ENCODE measurements at places on chromosomes 4 and X.

GRCh38 chrX:129115104-129115503, 408.2 kb downstream of the SMARCA1 start:
- peak; percentile 0 for DNase-seq

DNA sequence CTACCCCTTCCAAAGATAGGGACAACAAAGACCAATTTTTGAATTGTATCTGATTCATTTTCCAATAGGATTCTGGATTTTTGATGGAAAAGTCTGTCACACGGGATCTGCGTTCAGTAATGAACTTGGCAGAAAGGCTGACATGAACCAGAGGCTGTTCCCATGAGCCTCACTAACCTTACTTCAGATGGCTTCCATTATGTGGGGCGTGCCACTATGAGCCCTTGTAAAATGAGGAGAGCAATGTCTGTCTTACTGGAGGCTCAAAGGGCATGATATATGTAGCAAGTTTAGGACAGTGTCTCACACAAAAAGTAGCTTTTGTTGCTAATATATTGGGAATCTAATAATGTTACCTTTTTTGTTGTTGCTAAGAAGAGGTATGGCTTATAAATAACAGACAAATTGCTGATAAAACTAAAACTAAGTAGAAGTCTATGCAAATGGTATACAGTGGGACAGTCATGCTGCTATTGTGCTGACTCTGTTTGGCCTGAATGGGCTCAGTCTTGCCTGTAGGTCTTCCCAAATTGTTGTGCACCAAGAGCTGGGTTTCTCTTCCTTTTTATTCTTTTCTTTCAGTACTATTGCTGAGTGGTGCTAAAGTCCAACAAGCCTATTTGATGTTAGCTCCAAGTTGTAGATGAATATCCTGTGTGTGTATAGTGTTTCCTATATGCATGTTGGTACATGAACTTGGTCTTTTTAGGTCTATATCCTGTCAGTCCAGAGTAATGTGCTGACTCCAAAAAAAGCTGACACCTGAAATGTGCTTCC, 132.1 kb downstream of the SPRY1 start:
- no peak for DNase-seq

DNA sequence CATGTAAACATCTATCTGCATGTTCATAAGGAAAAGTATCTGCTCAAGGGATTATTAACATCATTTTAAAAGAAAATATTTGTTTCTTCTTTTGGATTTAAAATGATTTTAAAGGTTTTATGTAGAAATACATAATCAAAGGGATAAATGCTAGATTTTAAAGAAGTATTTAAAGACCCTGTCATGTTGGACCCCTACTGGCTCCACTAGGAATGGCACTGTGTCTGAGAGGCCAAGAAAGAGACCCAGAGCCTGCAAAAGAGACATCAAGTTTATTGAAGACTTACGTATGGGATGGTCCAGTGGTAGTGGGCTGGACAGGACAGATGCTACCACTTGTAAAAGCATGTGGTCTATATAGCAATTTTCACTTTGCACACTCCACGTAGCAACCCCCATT, 78.7 kb upstream of the PCDH18 start:
- peak; percentile 28 for DNase-seq

- DNase-seq, result no peak
These were observed 46.4 kb downstream of the ASMT start for GRCh38 chrX:1661048-1661921.

DNA sequence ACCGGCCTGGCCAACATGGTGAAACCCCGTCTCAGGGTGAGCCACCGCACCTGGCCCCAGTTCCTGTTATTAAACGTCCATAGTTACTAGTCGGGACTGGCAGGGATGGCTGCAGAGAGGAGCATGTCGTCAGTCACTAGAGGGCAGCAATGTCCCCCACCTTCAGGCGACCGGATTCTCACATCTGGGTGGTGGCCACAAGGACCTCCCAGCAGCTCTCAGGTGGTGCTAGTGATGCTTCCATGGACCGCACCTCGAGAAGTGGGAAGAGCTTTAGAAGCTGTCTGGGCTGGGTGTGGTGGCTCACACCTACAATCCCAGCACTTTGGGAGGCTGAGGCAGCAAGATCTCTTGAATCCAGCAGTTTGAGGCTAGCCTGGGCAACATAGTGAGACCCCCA, 13.3 kb upstream of the IL3RA start:
- DNase-seq, result no peak

GRCh38 chr4:73704314-73705055, 35.9 kb upstream of the CXCL8 start:
- DNase-seq, result peak; percentile 100

GRCh38 chrX:8043121-8043520, 115.9 kb upstream of the PNPLA4 start:
- no peak for DNase-seq

DNA sequence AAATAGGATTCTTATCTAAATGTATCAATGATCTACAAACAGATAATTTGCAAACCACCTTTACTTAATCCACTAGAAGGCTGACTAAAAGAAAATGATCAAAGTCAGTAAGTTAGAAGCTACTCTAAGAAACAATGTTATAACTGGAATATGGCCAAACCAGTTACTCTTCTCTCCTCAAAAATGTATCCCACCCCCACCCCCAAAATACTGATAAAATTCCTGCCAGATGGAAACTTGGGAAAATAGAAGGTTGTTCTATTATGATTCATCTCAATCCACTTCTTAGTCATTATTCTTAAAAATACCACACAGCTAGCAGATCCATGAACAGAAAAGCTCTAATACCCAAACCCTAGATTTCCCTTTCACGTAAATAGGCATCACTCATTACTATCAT, 206.4 kb downstream of the KLHL13 start:
- DNase-seq, result peak; percentile 67

DNA sequence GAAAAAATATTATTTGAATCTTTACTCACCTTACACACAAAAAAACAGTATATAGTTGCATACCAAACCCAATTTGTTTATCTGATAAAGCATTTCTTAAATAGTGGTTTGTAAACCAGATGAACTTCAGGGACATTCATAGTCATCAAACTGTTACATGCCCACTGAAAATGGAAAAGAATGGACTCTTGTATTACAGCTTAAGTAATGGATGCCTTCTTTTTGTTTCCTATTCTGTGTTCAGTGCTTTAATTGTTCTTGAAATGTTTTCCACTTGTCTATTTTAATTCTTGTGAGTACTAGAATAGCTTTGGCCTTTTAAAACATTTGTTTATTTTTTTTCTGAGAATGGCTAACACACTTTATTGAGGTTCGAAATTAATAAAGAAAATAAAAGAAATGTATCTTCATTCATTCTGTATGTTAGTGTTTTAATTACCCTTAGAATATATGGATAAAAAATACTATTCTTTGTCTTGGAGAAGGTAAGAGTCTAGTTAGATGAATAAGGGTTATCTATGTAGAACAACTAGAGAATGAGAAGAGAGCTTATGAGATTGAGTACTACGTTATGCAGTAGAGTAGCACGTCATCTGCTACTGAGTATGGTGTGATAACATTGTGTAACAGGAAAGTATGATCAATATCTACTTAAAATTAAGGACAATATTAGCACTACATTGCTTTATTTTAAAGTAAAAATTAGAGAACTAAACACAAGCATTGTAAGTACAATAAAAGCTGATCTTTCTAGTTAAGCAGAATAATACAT, 9.9 kb downstream of the CPEB2 start:
- no peak for DNase-seq

GRCh38 chr4:101967697-101968346, 177.3 kb downstream of the BANK1 start:
- DNase-seq, result peak; percentile 60

Measured in fibroblast of lung (primary cell).